T-helper 9 cell (primary cell): ENCODE measurements at places on chromosomes 5 and 9.

DNA sequence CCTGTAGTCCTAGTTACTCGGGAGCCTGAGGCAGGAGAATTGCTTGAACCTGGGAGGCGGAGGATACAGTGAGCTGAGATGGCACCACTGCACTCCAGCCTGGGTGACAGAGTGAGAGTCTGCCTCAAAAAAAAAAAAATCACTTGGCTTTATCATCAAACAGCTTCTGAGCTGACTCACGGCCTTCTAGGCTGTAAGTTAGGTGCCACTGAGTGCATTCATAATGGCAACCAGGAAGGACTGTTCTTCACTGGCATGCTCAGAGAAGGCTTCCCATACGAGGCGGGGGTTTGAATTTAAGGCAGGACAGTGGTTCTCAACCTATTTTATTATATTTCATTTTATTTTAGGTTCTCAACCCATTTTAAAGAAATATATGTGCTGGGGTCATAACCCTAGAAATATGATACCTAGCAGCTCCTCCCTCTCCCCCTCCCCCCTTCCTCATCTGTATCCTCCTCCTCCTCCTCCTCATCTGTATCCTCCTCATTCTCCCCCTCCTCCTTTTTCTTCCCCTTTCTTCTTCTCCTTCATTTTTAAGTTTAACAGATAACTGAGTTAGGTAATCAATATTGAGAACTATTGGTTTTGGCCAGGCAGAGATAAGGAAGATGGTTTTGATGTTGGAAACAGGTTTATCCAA, 19.0 kb upstream of the LHFPL2 start:
- no peak for DNase-seq

DNA sequence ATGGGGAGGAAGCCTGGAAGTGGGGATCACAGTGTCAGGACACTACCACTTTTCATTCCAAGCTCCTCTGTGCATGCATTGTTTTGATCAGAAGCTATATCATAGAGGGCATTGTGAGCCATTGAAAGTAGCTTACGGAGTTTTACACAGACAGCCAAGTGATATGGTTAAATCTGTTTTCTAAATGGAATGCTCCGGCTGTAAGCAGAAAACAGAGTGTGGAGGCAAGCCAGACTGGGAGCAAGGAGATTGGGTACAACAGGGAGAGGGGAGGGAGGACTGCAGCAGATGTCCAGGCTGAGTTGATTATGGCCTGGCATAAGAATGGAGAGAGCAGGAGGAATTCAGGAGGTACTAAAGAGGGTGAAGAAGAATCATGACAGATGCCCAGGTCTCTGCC, 15.5 kb upstream of the SOWAHA start:
- DNase-seq: no peak

- DNase-seq: no peak
These were observed 19.8 kb upstream of the ALDH1A1 start for GRCh38 chr9:72972636-72973035.

DNA sequence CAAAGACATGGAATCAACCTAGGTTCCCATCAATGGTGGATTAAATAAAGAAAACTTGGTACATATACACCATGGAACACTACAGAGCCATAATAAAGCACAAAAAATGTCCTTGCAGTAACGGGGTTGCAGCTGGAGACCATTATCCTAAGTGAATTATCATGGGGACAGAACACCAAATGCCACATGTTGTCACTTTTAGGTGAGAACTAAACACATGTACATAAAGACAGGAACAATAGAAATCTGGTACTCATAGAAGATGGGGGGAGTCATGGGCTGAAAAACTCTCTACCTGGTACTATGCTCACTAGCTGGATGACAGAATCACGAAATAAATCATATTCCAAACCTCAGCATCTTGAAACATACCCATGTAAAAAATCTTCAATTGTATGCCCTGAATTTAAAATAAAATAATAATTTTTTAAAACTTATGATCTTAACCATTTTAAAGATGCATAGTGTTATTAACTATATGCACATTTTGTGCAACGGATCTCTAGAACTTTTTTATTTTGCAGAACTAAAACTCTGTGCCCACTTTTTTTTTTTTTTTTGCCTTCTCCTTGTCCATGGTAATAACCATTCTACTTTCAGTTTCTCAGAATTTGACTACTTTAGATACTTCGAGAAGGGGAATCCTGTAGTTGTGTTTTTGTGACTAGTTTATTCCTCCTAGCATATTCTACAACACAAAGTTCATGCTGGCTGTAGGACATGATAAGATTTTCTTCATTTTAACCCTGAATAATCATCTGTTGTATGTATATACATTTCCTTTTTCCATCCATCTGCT, 1081.6 kb upstream of the ACO1 start:
- DNase-seq: no peak

- no peak for DNase-seq
These were observed 147.2 kb upstream of the EFNA5 start for GRCh38 chr5:107817951-107818350.

GRCh38 chr9:98047002-98047401, 9.5 kb upstream of the NANS start:
- DNase-seq: no peak

DNA sequence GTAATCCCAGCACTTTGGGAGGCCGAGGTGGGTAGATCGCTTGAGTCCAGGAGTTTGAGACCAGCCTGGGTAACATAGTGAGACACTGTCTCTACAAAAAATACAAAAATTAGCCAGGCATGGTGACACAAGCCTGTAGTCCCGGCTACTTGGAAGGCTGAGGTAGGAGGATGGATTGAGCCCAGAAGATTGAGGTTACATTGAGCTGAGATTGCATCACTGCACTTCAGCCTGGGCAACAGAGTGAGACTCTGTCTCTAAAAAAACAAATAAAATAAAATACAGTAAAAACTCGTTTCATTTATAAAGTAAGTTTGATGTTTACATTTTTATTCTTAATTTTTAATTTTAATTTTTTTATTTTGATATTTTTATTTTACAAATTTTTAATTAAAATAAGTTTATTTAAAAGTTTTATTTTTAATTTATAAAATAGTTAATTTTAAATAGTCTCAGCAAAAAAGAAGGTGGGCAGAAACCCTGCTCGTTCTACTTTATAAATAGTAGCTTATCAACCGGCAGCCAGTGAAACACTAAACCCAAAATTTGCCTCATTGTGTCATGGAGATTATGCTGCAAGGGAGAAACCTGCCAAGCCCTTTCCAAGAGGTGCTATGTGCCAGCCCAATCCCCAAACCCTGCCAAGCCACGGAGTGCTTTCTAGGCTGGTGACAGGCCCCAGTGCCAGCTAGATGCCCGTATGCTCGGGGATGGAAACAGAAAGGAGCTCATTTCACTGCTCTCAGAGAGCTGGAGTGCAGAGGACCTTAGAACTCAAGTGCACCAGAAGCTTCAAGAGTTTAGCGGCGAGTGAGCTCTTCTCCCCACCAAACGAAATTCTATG, 38.9 kb downstream of the SERINC5 start:
- DNase-seq: no peak

DNA sequence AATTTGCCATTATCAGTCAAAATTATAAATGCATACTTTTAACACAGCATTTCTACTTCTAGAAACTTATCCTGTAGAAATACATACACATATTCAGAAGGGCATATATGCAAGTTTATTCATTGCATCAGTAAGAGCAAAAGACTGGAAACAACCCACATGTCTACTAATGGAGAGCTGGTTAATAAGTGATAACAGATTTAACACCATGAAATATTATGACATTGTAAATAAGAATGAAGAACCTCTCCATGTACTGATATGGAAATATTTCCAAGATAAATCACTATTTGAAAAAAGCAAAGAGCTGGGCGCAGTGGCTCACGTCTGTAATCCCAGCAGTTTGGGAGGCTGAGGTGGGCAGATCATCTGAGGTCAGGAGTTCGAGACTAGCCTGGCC, 54.5 kb downstream of the ELOVL7 start:
- no peak for DNase-seq

GRCh38 chr5:8864053-8864452, 681.8 kb downstream of the SEMA5A start:
- DNase-seq: no peak

GRCh38 chr5:32539981-32540845, 45.1 kb upstream of the SUB1 start:
- no peak for DNase-seq

DNA sequence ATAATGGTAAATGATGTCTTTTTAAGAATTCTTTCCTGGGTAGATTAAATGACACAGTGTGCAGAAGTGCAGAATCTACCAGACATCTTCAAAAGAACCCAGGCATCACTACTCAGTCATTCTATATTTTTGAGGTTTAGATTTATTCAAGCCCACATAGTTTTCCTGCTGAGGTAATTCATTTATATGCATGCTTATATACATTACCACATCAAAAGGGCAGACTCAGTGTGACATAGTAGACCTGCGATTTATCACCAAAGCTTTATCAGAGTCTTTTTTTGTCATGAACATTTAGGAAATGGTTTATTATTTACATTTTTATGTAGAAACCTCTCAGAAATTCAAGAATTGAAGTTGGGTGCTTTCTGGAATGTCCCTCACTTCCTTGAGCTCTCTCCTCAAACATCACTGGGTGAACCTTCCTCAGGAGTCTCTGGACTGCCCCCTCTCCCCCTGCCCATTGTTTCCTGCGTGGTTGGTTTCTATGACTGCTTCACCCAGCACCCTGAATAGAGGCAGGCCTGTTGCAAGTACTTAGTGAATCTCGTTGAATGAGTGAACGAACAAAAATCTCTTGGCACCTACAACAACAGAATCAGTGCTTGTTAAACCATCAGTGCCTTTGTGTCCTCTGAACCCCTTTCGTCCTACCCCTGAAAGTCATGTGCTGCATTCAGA, 42.5 kb downstream of the ADAMTS16 start:
- no peak for DNase-seq

DNA sequence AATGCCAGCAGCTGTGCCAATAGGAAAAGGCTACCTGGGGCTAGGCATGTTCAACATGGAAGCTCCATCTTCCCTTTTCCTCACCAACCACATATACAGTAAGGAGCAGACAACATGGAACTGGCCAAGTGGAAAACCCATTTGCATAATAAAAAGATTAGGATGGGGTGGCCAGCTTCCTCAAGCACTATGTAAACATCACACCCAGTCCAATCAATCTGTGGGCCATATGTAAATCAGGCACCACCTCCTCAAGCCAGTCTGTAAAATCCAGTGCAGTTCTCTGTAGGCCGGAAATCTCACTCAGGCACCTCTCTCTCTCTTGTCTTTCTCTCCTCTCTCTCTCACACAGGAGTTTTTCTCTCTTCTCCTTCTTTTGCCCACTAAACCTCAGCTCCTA, 360.2 kb upstream of the GRIA1 start:
- no peak for DNase-seq

- no peak for DNase-seq
These were observed 616 bp upstream of the ENC1 start for GRCh38 chr5:74640954-74641734.

GRCh38 chr5:57862942-57863341, 380.3 kb upstream of the ACTBL2 start:
- no peak for DNase-seq

GRCh38 chr5:148957591-148958202, 105.2 kb downstream of the SH3TC2 start:
- DNase-seq: peak; percentile 45

DNA sequence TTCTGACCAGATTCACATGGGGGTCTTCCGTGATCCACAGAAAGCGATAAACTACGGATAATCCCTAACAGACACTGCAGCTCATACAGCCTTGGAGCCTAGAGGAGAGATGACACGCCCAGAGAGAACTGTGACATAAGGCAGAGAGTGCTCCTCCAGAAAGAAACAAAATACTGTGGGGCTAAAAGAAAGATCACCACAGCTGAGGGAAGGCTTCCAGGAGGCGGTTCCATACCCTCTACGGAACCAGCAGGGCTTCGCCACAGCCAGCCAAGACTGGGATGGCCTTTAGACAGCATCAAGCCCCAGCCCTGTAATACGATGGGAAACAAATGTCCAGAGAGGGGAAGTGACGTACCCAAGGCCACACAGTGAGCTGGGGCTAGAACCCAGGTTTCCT, 19.3 kb downstream of the GPX3 start:
- no peak for DNase-seq

GRCh38 chr5:143036146-143036927, 266.2 kb downstream of the ARHGAP26 start:
- DNase-seq: no peak

GRCh38 chr9:2261421-2262103, 246.4 kb downstream of the SMARCA2 start:
- DNase-seq: no peak

DNA sequence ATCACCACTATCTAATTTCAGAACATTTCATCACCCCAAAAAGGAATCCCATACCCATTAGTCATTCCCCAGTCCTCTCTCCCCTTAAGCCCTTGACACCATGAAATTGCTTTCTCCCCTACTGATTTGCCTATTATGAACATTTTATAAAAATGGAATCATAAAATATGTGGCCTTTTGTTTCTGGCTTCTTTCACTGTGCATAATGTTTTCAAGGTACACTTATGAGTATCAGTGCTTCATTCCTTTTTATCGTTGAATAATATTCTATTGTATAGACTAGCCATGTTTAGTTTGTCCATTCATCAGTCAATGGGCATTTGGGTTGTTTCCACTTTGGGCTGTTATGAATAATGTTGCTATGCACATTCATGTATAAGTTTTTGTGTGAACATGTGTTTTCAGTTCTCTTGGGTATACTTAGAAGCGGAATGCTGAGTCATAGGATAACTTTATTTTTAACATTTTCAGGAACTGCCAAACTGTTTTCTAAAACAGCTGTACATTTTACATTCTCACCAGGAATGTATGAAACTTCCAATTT, 40.4 kb upstream of the FGF1 start:
- DNase-seq: no peak

DNA sequence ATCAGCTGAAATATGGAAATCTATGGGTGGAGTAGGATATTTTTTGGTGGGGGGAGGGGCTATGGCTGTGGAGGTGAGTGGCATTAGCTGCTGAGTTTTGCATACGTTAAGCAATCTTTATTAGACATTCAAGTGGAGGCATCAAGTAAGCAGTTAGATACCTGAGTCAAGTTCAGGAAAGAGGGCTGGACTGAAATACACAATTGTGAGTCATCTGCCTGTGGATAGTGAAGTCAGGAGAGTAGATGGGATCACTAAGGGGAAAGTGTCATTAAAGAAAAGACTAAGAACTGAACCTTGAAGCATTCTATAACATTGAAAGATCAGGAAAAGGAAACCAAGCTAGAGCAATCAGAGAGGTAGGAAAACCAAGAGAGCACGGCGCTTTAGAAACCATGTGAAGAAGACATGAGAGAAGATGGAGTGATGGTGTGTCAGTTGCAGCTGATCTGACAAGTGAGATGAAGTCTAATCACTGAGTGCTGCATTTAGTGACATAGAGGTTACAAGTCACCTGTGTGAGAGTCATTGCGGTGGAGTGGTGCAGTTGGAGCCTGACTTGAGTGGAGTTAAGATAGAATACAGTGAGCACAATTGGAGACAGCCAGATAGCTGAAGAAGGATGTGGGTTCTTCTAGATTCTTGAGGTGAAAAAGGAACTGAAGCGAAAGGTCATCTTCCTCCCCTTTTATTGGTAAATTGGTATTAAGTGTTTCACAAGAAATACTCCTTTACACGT, 88.7 kb downstream of the PIP5K1B start:
- DNase-seq: no peak

GRCh38 chr5:100841358-100842076, 61.6 kb downstream of the ST8SIA4 start:
- DNase-seq: no peak
